Natural killer cell (primary cell): ENCODE measurements at places on chromosomes 13 and 19. TPM values are rescaled to one million over a fixed set of nuclear protein-coding genes. Genes with fewer than 3 reads are reported as not detected.

ZNF564 gene
- total RNA-seq: 23.3 TPM

STOML3 gene
- not detected for total RNA-seq

TUBB4A gene
- 2.6 TPM for total RNA-seq

CKM gene
- not detected for total RNA-seq

NLRP9 gene
- not detected for total RNA-seq

FXYD7 gene
- 4.0 TPM for total RNA-seq

DACT3 gene
- total RNA-seq: not detected

KLK4 gene
- total RNA-seq: not detected

MEDAG gene
- total RNA-seq: not detected

MEIOSIN gene
- not detected for total RNA-seq

BEST2 gene
- not detected for total RNA-seq

GRCh38 chr13:72920097-72920496, 138.2 kb downstream of the PIBF1 start:
- no peak for DNase-seq

GRCh38 chr13:114203536-114203935, 24.5 kb downstream of the CFAP97D2 start:
- DNase-seq: no peak

DNA sequence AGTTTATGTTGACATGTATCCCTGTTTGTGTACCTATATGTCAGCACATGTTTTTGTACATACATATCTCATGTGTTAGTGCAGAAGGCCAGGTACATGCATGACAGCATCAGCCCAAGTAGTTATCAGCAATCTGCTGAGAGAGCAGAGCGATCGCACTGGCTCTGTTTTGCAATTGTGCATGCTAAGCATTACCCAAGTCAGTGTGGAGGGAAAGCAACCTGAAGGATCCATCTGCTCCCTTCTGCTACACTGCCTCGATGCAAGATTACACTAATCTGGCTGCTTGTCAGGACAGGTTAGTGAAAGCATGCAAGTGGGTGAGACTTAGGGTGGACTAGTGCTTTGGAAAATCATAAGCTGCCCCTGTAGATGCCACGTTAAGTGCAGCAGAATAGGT, 211.8 kb downstream of the PCCA start:
- DNase-seq: no peak

DNA sequence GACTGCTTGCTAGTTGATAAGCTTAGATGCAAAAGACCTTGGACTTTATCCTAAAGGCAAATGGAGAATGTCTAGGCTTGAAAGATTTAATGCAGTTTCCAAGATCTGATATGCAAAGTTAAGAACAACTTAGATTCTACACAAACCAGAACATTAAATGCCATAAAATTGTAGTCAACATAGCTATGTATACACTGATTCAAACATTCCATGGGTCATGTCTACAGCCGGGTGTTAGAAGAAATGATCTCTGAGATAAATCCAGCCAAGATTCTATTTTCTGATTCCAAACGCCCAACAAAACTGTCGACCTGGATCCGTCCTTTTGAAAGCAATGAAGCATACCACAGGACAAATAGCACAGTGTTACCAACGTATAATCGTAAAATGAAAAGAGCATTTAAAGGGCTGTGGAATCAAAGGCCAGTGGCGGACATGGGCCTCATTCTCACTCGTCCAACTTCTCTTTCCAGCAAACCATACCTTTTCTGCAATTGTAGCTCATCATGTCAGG, 52.7 kb downstream of the KCTD12 start:
- no peak for DNase-seq

DNA sequence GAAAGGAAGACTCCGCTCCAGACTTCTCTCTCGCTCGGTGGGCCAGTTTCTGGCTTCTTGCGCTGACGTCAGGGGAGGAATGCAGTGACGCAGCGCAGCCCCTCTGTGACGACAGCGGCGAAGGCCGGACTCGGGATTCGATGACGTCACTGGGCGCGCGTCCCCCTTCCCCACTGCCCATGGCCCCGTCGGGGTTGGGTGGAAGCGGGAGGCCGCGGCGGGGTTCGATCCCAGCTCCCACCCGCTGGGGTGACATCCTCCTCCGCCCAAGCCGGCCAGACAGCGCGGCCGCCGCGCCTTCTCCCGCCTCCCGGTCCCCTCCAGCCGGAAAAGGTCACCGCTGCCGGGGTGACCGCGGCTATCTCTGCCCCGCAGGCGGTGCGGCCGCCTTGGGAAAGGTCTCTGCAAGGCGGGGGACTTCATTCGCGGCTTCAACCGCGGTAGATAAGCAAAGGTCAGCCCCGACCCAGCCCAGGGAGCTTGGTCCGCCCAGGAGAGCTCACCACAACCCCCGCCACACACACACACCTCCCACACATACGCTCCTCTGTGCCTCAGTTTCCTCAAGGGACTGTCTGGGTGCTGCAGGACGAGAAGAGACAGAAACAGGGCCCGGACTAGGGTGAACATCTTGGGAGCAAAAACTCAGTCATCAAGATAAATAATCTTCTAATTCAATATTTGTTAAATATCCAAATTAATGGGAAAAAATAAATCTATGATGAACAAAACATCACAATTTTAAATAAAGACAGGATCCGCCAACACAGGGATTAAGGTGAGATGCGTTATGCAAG, 844 bp upstream of the RFX1 start:
- no peak for DNase-seq

- no peak for DNase-seq
Measured at GRCh38 chr13:41028051-41028450, 8.9 kb upstream of the ELF1 start.

DNA sequence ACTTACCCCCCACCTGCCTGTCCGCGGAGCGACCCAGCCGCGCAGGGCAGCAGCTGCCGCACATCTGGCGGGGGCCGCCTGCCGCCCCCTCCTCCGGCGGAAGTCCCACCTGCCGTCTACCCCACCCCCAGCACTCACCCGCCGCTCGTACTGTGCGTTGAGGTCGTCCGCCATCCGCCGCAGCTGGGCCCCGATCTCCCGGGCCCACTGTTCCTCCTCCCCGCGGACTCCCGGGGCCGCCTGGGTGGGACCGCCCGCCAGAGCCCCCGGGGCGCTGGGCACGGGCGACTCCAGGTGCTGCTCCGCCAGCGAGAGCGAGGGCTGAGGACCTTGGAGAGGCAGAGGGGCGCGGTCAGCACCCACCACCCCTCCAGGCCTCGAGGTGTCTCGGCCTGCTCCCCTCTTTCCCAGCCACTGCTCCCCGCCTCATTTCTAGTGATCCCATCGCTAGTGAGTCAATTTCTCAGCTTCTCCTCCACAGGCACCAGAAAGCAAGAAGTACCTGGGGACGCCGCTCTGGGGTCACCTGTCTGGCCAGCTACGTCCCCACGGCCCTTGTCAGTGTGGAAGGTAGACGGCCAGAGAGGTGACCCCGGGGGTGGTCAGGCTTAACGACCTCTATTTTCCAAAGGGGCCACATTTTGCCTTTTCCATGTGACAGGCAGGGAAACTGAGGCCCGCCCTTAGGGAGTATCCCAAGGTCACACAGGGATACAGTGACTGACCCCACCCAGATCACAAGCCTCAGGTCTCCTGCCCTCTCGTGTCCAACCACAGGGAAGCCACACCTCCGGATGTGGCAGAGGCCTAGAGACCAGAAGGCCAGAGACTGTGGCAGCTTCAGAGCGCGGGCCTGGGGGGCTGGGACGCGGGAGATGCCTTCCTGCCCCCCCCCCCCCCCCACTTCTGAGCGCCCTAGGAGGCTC, 4.3 kb downstream of the BBC3 start:
- DNase-seq: peak; percentile 72

- peak; percentile 19 for DNase-seq
Measured at GRCh38 chr19:16445238-16446107, 26.3 kb downstream of the EPS15L1 start.

DNA sequence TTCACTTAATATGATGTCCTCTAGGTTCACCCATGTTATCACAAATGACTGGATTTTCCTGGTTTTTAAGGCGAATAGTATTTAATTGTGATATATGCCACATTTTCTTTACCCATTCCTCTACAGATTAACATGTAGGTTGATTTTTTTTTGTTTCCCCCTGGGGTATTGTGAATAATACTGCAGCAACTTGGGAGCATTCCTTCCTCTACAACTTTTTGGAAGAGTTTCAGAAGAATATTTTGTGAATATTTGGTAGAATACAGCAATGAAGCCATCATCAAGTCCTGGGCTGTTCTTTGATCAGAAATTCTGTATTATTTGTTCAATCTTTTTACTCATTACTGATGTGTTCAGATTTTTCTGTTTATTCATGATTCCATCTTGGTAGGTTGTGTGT, 5.6 kb upstream of the ZNF331 start:
- DNase-seq: no peak

DNA sequence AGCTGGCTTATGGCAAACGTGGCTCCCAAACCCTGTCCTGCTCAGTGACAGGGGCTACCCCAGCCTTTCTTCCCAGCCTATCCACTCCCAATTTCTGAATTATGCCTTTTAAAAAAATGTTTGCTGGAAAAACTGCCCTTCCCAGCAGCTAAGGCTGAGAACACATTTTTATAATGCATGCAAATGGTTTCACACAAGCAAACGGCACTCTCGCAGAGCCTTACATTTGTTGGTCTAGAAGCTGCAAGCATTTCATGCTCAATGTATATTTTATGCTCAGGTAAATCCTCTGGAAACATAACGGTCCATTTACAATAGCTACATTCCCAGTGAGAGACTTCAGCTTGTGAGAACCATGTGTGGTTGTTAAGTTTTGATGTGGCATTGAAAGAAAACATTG, 61.4 kb downstream of the SLC7A1 start:
- DNase-seq: no peak

DNA sequence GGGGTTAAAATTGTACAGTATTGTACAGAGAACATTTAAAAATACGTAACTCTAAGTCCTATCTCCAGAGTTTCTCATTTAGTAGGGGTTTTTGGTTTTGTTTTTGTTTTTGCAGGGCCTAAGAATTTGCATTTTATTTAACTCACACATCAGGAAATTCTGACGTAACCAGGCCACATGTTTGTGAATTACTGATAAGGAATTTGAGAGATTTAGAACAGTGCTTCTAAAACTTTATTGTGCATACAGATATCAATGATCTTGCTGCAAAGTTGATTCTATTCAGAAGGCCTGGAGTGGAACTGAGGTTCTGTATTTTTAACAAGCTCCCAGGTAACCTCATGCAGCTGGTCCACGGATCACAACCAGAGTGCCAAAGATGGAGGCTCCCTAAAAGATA, 49.3 kb downstream of the LIG4 start:
- no peak for DNase-seq

- no peak for DNase-seq
Measured at GRCh38 chr19:16198370-16198651, 600 bp downstream of the AP1M1 start.

DNA sequence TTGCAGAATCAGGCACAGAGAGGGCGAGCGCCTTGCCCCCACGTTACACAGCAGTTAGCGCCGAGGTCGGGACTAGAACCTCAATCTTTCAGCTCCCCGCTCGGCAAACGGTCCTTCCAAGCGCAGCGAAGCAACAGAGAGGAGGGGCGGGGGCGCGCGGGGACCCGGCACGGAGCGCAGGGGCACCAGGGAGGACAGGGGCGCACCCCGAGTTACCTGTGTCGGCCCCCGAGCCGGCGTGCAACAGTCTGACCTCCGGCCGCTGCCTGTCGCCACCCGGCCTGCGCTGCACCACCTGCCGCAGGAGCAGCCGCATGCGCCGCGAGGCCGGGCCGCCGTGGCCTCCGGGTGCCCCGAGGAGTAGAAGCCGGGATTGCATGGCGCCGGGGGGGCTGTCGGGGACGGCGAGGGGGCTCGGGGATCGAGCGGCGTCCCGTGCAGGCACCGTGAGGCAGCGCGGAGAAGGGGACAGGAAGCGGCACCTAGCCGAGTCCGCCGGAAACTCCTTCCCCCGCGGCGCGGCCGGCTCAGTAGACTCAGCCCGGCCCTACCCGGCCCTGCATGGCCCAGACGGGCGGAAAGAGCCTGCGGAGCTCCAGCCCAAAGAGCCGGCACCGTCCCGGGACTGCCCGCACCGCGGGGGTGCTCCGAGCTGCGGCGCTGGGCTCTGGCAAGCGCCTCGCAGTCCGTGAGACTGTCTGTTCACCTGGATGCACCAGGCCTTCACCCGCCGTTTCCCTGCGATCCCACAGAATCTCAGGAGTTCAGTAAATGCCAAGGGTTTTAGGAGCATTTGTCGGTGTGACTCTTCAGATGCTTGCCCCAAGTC, at the start of gene VWA8:
TSS of gene VWA8 (minus strand) at position 473 of the 829 bp plus-strand sequence. CDS start at position 379, 94 bp downstream.
- DNase-seq: peak; percentile 76

DNA sequence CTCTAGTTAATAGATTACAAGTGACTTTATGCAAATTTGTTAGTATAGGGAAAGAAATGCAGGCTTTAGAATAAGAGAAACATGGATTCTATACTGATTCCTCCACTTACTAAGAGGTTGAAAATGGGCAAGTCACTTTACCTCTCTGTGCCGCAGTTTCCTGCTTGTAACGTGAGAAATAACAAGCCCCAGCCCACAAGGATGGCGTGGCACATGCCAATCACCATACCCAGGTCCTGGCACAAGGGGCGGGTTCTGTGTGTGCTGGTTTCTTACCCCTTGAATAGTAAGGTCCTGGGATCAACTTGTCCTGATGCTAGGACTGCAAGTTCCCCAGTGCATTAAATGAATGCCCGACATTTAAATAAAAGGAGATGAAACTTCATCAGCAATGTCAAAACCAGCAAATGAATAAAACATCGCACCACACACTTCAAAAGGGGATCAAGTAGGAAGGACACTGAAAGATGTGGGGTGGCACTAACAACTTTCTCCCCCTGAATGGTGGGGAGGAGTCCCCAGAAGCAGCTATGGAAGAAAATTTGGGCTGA, 7.9 kb upstream of the SIGLEC9 start:
- no peak for DNase-seq

DNA sequence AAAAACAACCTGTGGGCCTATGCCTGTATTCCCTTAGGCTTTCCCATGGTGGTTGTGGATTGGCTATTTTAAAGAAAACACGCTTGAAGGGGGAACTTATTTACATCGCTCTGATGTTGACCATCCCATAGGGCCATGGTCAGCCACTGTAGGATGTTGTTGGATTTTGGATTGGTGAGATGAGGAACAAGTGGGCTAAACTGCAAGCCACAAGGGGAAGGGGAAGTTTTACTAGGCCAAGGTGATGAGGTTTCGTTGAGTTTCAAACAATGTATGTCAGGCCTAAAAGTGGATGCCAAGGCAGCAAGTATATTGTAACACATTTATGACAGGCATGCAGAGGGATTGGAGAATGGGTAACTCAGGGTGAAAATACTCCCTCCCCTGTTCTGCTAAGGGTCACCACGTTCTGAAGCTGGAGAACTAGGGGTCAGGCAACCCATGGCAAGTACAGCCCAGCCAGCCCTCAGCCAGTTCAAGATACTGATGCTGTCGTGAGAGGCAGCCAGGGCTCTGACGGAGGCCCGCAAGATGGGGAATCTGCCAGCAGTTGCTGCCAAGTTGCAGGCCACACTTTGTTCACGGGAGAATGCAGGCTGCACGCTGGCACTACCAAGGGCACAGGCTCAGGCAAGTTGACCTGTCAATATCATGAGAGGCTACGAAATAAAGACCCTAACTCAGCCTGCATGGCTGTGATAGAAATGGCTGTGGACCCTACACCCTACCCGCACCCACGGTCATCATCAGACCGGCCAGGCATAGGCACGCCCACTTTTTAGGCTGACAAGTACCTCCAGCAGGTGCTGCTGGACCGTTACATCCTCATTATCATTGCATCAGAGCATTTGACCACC, 11.1 kb downstream of the IRGC start:
- no peak for DNase-seq
